ENCODE measurements at places on chromosomes 6 and 20.

DNA sequence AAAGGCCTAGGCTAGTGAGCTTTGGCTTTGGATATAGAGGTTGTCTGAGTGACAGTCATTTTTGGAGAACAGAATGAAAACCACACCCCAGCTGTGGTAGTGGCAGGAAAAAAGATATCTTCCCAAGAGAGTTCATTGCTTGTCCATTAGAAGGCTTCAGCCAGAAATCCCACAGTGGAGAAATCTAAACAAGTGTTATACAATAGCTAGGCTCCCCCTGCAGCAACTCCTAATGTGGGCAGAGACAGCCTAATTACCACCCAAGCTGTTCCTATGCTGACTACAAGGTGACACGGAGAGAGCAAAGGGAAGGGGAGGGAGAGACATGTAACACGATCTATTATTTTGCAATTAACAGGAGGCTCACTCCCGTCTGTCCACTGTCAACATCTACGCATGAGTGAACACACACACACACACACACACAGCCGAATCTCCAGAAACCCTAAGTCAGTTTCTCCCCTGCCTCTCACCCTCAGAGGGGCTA is 147.5 kb upstream of the TCF21 start:
- H3K27me3 ChIP-seq: no peaks in the 10 kb centered on the region
- no peak for DNase-seq
- H3K4me1 ChIP-seq: no peaks in the 10 kb centered on the region
- H3K36me3 ChIP-seq: no peaks in the 10 kb centered on the region

DNA sequence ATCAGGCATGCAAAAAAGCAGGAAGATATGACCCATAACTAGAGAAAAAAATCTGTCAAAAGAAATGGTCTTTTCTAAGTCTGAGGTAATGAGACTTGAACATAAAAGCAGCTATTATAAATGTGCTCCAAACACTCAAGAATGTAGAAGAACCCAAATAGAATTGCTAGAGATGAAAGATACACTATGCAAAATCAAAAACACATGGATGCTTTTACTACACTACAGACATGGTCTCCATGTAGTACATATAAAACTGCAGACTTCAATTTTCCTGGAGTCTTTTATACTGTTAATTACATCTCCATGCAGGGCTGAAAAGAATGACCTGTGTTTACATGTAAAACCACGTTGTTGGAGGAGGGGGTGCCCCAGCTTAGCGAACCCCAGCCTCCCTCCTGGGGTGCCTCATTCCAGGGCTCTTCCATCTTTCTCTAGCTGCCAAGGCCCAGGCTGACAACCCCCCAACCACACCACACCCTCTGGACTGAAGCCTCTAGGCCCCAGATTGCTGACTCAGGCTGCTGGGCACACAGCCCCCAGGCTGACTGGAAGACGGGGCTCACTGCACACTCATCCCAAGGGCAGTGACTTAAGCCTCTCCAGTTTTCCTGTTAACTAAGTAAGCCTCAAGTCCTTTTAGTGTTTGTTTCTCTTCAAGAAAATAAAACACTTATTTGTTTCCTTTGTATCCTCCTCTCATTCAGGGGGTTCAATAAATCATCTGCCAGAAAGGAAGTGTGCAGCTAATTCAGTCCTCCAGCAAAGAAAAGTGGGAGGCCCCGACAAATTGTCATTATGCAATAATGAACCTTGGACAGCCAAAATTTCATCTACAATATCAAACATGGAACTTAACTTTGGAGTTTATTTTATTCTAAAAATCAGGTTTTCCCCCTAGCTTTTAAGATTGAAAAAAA is 26.0 kb upstream of the PLAGL1 start:
- H3K27me3 ChIP-seq: no peaks in the 10 kb centered on the region
- no peak overlapping the region for H3K4me3 ChIP-seq
- no peak overlapping the region for H3K27ac ChIP-seq
- no peaks in the 10 kb centered on the region for H3K36me3 ChIP-seq
- no peak for DNase-seq

GRCh38 chr20:38272398-38272797 is 11.9 kb upstream of the KIAA1755 start:
- H3K27ac ChIP-seq: no peak overlapping the region
- no peaks in the 10 kb centered on the region for H3K4me1 ChIP-seq
- DNase-seq: no peak
- H3K27me3 ChIP-seq: peaks cover 7% of the 10 kb centered on the region
- H3K4me3 ChIP-seq: no peak overlapping the region

DNA sequence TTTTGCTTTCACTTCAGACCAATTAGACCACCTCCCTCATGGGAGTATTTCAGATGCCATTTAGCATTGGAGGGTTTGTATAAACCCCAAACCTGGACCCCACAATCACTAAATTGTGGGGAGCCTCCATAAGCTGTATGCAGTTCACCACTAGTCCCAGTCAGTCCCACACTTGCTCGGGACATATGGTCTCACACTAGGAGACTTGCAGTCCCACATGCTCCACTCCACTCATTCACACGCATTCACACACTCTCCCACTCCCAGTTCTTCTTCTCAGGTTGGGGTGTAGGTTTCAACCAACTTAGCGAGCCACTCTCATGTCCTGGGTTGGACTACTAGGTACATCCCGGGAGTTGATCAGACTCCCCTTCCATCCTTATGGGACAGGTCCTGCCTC is 84.5 kb upstream of the GPR6 start:
- no peak overlapping the region for H3K27ac ChIP-seq
- DNase-seq: no peak
- no peaks in the 10 kb centered on the region for H3K36me3 ChIP-seq
- no peaks in the 10 kb centered on the region for H3K4me1 ChIP-seq
- H3K4me3 ChIP-seq: no peak overlapping the region
- no peaks in the 10 kb centered on the region for H3K27me3 ChIP-seq

DNA sequence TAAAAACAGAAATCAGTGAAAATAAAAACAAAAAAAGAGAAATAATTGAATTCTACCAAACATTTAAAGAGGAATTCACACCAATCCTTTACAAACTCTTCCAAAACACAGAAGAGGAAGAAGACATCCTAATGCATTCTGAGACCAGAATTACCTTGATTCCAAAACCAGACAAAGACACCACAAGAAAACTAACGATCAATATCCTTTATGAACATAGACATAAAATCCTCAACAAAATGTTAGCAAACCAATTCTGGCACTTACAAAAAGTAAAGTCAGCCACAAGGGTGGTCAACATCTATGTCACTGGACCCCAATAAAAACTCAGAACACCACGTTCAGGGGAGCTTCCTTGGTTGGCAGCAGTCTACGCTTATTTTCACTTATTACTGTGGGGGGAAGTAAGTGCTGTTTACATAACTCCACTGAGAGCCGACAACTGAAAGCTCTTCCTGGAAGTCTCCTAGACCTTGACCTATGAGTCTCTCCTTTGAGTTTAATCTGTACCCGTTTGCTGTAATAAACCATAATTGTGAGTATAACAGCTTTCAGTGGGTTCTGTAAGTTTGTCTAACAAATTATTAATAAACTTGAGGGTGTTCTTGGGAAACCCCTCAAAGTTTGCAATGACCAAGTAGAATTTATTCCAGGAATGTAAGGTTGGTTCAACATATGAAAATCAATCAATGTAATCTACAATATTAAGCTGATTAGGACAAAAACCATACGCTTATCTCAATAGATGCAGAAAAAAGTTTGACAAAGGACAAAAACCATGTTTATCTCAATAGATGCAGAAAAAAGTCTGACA is 24.5 kb downstream of the GZF1 start:
- H3K4me1 ChIP-seq: no peaks in the 10 kb centered on the region
- no peak overlapping the region for H3K4me3 ChIP-seq
- no peak overlapping the region for H3K27ac ChIP-seq
- H3K36me3 ChIP-seq: peaks cover 36% of the 10 kb centered on the region
- H3K27me3 ChIP-seq: no peaks in the 10 kb centered on the region

GRCh38 chr6:151690303-151690702 is 117.2 kb upstream of the ESR1 start:
- H3K4me1 ChIP-seq: no peaks in the 10 kb centered on the region
- H3K36me3 ChIP-seq: no peaks in the 10 kb centered on the region
- no peaks in the 10 kb centered on the region for H3K27me3 ChIP-seq

DNA sequence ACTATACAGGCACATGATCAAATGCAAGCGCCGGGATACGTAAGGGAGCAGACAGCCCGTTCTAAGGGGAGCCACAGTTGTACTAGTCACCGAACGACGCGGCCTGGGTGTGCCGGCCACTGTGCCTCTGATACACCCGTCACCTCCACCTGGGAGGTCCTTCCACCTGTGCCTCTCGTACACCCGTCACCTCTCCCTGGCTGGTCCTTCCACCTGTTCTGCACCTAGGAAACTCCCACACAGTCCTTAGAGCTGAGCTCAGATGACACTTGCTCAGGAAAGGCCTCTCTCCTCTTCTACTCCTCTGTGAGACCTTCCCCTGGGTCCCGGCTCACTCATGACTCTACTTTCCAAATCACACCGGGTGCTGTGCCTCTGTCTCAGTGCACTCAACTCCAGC is 245.0 kb downstream of the TTLL2 start:
- DNase-seq: no peak
- no peaks in the 10 kb centered on the region for H3K36me3 ChIP-seq
- no peak overlapping the region for H3K4me3 ChIP-seq
- peaks cover 13% of the 10 kb centered on the region for H3K4me1 ChIP-seq

DNA sequence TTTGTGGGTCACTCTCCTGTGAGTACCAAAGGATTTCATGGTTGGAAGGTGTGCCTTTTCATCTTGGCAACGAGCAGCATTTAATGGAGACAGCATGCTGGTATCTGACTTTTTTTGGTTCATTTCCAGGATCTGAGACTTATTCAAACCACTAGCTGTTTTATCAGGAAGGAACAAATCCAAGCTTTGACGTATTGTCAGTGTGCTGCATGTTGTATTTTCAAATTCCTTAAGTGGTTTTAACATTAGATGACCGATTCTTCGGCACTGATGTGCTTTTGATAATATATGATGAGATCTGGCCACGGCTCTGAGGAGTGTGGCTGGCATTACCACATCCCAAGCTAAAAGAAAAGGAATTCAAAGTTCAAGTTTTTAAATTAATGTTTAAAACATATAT is 6.4 kb downstream of the RMND1 start:
- peaks cover 4% of the 10 kb centered on the region for H3K36me3 ChIP-seq
- no peaks in the 10 kb centered on the region for H3K27me3 ChIP-seq
- peaks cover 21% of the 10 kb centered on the region for H3K4me1 ChIP-seq
- DNase-seq: no peak
- peak overlapping the region; percentile 13 for H3K27ac ChIP-seq

- DNase-seq: no peak
- H3K4me3 ChIP-seq: no peak overlapping the region
- H3K27ac ChIP-seq: no peak overlapping the region
- H3K4me1 ChIP-seq: peaks cover 3% of the 10 kb centered on the region
- peaks cover 3% of the 10 kb centered on the region for H3K36me3 ChIP-seq
These were observed 51.9 kb downstream of the MEP1A start for GRCh38 chr6:46845126-46845525.

GRCh38 chr20:59993736-59994430 is 35.7 kb downstream of the CDH26 start:
- H3K27me3 ChIP-seq: no peaks in the 10 kb centered on the region
- no peak overlapping the region for H3K27ac ChIP-seq
- no peaks in the 10 kb centered on the region for H3K36me3 ChIP-seq
- DNase-seq: no peak
- no peak overlapping the region for H3K4me3 ChIP-seq

- no peak overlapping the region for H3K27ac ChIP-seq
- no peak for DNase-seq
- H3K36me3 ChIP-seq: no peaks in the 10 kb centered on the region
- H3K27me3 ChIP-seq: peaks cover 5% of the 10 kb centered on the region
These were observed 107.3 kb downstream of the UST start for GRCh38 chr6:148854096-148854495.

DNA sequence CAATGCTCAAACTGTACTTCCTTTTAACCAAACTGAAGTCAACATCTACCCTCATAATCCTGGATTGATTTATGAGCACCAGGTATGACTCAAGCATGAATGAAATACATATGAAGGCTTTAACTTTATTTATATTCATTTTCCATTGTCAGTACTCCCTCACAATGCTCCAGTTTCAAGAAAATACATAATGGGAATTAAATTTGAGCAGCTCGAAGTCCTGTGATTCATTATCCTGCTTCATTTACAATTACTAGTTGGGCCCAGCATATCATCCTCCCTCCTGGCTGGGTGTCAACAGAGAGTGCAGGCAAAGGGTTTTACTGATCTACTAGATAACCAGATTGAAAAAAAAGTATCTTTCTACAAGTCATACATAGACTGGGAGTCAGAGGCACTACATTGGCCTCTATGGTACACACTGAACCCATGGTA is 10.1 kb downstream of the SAMHD1 start:
- H3K27ac ChIP-seq: no peak overlapping the region
- no peaks in the 10 kb centered on the region for H3K4me1 ChIP-seq
- H3K4me3 ChIP-seq: no peak overlapping the region
- no peaks in the 10 kb centered on the region for H3K27me3 ChIP-seq
- peak; percentile 10 for DNase-seq

- H3K27me3 ChIP-seq: peaks cover 5% of the 10 kb centered on the region
- H3K4me1 ChIP-seq: no peaks in the 10 kb centered on the region
- no peak overlapping the region for H3K4me3 ChIP-seq
- H3K27ac ChIP-seq: no peak overlapping the region
- no peak for DNase-seq
These were observed 78.5 kb upstream of the BHLHE23 start for GRCh38 chr20:63085151-63085861.

DNA sequence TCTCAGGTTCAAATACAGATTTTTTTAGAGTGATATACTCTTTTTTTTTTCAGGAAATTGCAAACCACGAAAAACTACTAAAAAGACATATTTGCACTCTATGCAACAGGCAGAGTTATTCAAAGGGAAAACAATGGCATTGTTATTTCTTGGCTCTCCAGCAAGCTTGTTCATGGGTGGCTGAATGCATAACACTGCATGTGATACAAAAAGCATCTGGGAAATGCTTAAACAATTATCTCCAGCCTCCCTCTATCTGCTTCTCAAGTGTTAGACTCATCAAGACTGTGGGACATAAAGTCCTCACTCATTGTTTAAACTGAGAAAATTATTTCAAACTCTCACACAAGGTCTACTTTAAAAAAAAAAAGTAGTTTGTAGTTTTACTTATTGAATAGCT is 7.3 kb upstream of the COL12A1 start:
- no peaks in the 10 kb centered on the region for H3K36me3 ChIP-seq
- H3K4me1 ChIP-seq: peaks cover 19% of the 10 kb centered on the region
- peaks cover 12% of the 10 kb centered on the region for H3K27me3 ChIP-seq
- H3K4me3 ChIP-seq: no peak overlapping the region
- H3K27ac ChIP-seq: peak overlapping the region; percentile 71
